ENCODE measurements at places on chromosomes 7 and 10. TPM values are rescaled to one million over a fixed set of nuclear protein-coding genes. Genes with fewer than 3 reads are reported as not detected.

- DNase-seq: no peak
These were observed 55.2 kb downstream of the ZEB1 start for GRCh38 chr10:31374146-31374696.

DNA sequence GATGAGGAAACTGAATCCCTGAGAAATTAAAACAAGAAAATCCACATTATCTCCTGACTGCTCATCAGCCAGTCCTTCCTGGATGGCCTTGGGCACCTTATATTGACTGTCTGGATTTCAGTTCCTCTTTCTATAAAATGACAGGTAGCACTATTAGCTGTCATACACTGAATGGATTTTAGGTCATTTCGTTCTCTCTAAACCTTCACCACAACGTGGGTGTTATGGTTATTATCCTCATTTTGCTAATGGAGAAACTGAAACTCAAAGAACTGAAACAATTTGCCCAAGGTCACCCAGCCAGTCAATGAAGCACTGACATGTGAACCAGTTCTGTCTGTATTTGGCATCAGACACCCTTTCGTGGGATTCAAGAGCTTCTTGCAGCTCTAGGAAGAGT lies 193.8 kb downstream of the CYP26A1 start:
- no peak for DNase-seq

DNA sequence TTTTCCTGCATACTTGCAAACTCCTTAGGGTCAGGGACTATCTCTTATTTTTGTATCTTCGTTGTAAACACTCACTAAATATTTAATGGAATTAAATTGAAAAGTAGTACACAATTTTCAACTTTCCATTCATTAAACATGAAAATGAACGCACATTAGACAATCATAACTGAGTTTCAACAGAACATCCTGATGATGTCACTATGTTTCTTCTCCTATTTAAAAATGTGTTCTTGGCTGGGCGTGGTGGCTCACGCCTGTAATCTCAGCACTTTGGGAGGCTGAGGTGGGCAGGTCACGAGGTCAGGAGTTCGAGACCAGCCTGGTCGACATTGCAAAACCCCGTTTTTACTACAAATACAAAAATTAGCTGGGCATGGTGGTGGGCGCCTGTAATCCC lies 14.1 kb upstream of the PURB start:
- DNase-seq: no peak

DNA sequence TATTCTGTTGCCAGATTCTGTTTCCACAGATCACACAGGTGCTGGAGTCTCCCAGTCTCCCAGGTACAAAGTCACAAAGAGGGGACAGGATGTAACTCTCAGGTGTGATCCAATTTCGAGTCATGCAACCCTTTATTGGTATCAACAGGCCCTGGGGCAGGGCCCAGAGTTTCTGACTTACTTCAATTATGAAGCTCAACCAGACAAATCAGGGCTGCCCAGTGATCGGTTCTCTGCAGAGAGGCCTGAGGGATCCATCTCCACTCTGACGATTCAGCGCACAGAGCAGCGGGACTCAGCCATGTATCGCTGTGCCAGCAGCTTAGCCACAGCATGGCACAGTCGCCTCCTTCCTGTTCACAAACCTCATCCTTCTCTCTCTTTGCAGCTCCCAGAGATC lies 237.5 kb upstream of the PRSS1 start:
- DNase-seq: no peak

PCLO gene
- 0.79 TPM for total RNA-seq

ASIC3 gene
- total RNA-seq: 2.4 TPM
